Psoas muscle (tissue), 8 donors: ENCODE measurements at places on chromosomes 3 and 15. TPM values are rescaled to one million over a fixed set of nuclear protein-coding genes. Genes with fewer than 3 reads are reported as not detected.

GRCh38 chr3:45965653-45966052 is 22.4 kb downstream of the CXCR6 start:
- DNase-seq = no peak

DNA sequence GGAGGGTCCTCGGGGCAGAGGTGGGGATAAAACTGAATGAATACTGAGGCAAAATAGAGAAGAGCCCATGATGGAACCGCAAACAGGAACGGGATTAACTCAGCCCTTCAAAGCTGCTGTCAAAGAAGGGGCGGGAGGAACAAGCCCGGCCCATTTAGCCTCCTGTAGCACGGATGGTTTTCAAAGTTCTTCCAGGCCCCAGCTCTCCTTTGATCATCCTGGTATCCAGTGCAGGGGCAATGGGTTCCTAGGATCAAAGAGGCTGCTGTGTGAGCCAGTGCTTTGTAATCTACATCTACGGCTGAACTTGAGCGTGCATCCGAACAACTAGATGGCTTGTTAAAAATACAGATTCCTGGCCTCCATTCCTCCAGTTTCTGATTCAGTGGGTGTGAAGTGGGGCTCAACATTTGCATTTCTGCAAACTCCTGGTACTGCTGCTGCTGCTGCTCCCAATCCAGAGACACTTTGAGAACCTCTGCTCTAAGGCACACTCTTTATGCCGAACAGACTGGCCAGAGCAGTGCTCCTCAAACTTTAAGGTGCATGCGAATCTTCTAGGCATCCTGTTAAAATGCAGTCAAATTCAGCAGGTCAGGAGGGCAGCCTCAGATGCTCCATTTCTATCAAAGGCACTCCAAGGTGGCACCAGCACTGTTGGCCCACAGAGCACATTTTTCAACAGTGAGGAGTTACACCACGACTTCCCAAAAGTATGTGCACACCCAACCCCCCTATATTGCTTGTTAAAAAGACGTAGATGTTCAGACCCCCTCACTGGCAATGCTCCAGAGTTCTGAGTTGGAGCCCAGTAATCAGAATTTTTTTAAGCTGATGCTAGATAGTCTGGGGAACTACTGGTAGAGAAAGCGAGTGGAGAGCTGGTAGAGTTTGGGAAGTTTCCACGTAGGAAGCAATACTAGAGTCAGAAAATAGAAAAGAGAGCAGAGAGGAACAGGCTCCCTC is 5.6 kb downstream of the GALNT15 start:
- DNase-seq = no peak

Gene RPS27L
- 108 TPM for polyA plus RNA-seq

Gene ARPP21
- 86.4 TPM for polyA plus RNA-seq

Gene CHL1
- polyA plus RNA-seq = 0.49 TPM

GRCh38 chr3:162171970-162172369 is 675.4 kb downstream of the OTOL1 start:
- DNase-seq = no peak

DNA sequence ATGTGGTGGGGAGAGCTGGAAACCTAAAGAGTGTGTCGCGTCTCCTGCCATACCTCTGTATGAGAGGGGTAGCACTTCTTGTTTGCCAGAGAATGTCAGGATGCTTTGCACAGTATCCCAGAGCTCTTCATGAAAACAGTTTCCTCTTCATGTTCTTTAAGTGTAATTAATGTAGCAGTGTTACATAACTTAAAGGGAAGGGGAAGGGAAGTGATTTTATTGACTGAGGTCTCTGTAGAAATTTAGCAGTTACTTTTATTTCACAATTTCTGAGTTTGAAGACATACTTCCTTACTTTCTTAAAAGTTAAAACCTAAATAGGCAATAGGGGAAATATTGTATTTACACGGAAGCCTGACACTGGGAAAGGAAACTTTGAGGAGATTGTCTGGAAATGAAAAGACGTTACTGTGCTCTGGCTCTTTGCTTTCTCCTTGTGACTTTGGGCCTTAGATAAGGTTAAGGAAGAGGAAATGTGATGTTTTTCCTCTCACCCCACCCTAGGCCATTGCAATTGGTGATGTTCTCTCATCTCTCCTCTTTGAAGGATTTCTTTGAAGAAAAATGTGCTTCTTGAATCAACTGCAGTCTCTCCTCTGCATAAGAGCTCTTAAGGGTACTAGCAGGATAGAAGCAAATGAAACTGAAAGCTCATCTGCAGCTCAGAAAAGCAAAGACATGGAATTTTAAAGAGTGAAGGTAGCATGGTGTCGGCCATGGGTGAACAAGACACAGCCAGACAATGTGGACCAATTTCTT is 6.0 kb downstream of the NXPE3 start:
- DNase-seq = no peak

- no peak for DNase-seq
Measured at GRCh38 chr15:35061161-35061824, 23.8 kb downstream of the NANOGP8 start.

DNA sequence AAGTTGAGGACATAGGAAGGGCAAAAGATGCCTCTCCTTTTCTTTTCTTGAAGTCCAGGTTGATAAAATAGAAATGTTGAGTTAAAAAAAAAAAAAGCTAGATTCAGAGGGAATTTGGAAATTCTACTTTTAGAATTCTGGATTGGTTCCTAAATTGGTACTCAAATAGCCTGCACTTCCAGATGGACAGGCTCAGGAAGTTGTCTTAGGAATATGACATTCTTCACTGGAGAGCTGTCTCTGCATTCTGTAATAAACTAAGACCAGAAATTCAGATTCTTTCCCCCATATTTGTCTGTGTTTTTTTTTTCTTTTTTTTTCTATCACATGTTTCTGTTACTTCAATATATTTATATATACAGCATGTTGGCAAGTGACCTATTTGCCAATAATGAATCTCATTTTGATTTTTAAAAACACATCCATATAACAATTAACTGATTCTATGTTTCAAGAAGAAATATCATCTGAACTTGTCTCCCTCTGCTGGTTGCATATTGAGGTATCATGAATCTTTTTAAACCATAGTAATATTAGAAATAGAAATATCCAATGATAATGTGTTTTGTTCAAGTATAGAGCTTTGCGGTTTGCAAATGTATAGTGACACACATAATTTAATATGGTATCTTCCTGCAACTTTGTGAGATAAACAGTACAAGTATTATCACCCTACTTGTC is 8.5 kb upstream of the LSAMP start:
- DNase-seq = no peak
